Thymus (tissue), 14 donors: ENCODE measurements at places on chromosomes 7 and 10. TPM values are rescaled to one million over a fixed set of nuclear protein-coding genes. Genes with fewer than 3 reads are reported as not detected.

DNA sequence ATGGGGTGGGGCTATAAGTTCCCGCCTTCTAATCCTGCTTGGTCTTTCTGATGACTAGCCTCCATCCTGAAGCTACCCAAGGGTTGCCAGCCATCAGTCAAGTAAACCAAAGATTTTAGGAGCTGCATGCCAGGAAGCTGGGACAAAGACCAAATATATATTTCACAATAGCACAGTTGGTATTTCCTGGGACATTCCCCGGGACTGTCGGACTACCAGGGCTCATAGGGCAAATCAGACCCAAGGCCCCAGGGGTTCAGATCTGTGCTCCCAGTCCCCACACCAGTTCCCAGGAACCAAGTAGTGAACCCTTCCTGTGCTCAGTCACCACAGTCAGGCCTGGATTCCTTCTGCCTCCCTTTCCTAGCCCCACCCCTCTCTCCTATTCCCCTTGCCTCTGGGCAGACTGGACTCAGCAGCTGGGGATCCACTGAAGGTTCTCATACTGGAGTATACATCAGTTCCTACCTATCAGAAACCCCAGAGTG is 5.7 kb upstream of the CXCL12 start:
- no peak for DNase-seq

GRCh38 chr7:26993816-26994810 is 101.7 kb downstream of the HOXA1 start:
- DNase-seq, result no peak

GRCh38 chr7:43888993-43889945 is 17.1 kb downstream of the URGCP start:
- no peak for DNase-seq

GRCh38 chr7:156099085-156099484 is 286.8 kb upstream of the SHH start:
- no peak for DNase-seq

- DNase-seq, result no peak
Observed at GRCh38 chr7:152866125-152866524, 106.6 kb downstream of the ACTR3B start.

Gene CTNNA3
- 0.27 TPM for polyA plus RNA-seq
